Brain (organoid and tissue), 16 donors: ENCODE measurements at places on chromosomes 13 and 19.

DNA sequence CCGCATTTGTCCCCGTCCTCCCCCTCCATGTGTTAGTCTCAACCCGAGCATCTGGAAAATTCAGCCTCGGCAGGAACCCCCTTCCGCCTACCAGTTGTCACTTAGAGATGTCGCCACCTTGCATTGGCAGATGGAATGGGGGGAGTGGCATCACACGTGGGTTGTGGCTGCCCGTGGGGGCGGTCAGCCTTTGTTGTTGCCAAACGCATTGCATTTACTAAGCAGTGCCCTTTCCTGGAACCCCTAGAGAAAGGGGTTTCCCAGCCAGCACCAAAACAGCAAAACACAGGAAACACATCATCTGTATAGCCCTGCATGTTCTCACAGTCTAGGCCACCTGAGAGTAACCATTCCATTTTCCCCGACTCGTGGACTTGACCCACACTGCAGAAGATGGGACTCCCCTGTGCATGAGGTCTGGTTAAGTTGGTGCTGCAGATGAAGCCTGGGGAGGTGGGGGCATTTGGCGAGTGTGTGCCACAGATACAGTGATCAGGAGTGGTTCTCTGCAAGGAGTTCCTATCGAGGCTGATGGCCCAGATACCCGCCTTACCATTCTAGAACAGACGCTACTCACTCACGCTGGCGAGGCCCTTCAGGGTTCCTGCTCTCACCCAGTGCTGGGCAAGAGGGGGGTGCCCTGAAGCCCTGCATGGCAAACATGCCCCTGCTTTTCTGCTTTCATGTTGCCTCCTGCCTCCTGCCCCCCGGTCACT is 38.3 kb downstream of the TMED1 start:
- DNase-seq: peak; percentile 12

- no peak for DNase-seq
Measured at GRCh38 chr19:45881909-45882528, 3.9 kb downstream of the IRF2BP1 start.

DNA sequence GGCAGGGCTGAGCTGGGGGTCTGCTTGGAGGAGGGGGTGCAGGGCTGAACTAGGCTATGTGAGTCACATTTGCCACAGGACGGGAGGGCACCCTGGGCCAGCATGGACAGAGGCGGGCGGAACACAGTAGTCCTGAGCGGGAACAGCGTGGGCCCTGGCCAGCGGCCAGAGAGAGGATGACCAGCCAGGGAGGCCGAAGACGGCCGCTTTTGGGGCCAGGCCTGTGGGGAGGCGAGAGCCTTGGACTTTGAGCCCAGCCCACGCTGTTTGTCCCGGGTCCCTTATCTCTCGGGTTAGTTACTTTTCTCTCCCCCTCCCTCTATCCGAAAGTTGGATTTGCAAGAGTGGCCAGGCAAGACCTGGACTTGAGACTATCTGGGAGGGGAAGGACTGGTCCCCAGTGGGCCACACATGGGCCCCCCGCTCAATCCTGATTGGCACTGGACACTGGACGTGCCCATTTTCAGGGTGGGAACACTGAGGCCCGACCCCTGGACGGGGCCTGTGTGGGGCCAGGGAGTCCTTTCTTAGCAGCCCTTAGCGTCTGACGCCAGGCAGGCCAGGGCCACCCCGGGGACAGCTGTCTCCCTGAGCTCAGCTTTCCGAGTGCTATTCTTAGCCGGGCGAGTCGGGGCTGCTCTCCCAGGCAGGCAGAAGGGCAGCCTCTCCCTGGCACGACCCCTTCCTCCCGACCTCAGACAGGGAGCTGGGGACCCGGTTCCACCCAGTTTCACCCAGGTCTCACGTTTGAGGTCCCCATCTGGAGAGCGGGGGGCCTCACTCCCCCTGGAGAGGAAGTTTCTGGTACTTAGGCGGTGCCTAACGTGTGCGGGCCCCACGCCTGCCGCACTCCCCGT is 833 bp downstream of the GAMT start:
- peak; percentile 4 for DNase-seq

DNA sequence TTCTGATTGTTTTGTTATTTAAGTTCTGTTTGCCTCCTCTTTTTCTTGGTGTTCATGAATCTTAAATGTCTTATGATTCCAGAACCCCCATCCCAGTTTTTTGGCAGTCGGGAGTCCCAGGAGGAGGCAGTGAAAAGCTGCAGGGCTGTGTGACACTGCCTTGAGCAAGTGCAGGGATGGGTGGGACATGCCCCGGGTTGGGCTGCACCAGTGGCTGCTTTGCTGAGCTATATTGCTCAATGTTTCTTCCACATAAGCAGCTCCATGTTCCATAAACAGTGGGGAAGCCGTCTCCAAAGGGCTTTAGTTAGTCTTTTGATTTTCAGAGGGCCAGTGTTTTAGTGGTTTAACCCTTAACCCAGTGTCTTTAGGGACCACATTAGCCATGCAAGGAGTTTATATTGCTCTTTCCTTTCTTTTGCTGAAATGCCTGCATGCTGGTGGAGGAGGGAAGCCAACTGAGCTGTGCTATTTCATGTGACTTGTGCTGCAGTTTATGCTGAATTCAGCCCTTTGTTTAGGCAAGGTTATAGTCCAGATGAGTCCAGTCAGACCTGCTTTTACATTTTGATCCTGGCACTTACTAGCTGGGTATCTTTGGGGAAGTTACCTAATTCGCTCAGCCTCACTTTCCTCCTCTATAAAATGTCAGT is 13.1 kb downstream of the ATP8A2 start:
- DNase-seq: no peak

DNA sequence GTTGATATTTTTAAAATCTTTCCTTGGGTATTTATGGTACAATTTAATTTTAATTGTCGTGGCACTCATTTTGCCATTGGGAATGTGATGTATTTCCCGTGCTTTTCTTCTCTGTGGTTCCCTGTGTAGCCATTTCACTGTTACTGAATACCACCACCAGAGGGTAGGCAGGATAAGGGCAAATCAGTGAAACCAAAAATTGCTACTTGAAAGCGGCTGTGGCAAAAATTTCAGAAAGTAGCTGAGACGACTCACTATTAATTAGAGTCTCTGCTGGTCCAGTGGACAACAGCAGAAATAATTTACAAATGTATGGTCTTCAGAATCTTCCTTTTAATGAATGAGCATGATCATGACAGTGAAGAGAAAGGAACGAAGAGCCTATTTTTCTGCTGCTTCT is 34.4 kb upstream of the MIR17HG start:
- peak; percentile 29 for DNase-seq

DNA sequence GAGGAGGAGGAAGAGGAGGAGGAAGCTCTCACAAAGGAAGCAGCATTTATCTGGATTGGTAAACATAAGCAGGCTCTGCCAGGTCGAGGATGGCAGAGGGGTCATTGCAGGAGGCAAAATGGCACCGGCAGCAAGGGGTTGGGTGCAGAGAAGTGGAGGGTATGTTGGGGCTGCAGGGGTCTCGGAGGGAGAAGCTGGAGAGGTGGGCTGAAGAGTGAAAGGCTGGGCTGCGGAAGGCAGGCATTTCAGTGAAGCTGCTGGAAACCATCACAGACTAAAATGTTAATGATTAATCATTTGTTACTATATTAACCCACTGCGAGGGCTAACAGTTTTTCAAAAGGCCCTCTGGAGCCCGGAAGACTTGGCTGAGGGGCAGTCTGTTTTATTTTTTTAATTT is 24.6 kb downstream of the TPT1 start:
- DNase-seq: no peak

- no peak for DNase-seq
Measured at GRCh38 chr19:16566702-16567101, 5.5 kb downstream of the SLC35E1 start.
